Sigmoid colon (tissue), 7 donors: ENCODE measurements at places on chromosomes 2 and 18.

GRCh38 chr2:152031747-152032306 is 67.0 kb downstream of the CACNB4 start:
- DNase-seq: no peak

GRCh38 chr2:74424995-74425406 is 3.5 kb downstream of the WDR54 start:
- DNase-seq: no peak

DNA sequence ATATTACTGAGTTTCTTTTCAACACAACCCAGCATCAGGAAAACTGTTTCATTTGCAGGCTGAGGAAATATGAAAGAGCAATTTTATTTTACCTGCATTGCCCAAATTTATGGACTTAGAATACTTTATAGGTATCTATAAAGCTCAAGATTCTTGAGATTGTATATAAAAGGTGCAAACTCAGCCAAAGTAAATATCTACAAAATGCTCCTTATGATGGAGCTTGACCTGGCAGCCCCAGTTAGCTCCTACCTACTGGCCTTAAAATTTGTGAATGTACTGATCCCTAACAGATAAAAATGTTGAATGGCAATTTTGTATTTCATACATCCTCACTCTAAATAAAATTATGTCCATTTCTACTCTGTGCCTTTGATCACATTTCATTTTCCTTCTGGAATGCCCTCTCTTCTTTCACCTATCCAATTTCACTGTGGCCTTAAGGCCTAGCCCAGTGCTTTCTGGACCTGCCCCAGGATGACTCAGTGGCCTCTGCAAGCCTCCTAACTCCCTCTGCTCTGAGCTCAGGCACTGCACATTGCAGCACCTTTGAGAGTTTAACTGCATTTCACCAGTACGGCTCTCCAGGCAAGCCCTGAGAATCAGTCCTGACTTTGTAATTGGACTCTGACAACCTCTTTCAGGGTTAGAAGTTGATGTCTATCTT is 125.9 kb downstream of the ANTXR1 start:
- peak; percentile 77 for DNase-seq

DNA sequence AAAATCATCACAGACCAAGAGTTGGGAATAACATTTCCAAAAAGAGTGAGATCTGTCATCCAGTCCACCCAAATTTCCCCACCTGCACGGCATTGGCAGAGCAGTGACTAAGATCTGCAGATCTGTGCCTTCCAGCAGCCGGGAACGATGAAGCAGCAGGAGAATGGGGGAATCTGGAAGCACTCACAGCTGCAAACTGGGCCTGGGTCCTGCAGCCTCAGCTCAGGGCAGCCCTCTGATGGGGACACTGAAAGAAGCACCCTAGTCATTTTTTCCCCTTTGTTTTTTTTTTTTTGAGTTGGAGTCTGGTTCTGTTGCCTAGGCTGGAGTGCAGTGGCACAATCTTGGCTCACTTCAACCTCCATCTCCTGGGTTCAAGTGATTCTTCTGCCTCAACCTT is 4.4 kb upstream of the SAG start:
- DNase-seq: no peak

DNA sequence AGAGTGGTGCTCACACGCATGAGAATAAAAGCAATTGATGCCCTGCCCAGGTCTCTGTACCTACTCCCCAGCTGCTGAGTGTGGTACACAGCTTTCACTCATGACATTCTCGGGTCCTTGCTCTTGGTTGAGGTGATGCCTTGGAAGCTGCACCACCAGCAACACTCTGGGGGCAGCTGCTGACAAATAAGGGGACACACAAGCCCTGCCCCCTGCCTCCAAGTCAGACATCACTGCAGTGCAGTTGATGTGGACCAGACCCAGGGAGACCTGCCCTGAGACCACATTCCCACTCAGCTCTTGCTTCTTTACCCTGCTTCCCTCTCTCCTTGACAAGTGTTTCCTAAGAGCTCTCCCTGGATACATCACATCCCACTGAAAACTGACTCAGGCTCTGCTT is 225.6 kb downstream of the ZBTB7C start:
- DNase-seq: no peak

- DNase-seq: no peak
Observed at GRCh38 chr2:47437287-47437686, 34.3 kb downstream of the MSH2 start.

- DNase-seq: no peak
Observed at GRCh38 chr2:47888581-47889280, 17.6 kb downstream of the FBXO11 start.

DNA sequence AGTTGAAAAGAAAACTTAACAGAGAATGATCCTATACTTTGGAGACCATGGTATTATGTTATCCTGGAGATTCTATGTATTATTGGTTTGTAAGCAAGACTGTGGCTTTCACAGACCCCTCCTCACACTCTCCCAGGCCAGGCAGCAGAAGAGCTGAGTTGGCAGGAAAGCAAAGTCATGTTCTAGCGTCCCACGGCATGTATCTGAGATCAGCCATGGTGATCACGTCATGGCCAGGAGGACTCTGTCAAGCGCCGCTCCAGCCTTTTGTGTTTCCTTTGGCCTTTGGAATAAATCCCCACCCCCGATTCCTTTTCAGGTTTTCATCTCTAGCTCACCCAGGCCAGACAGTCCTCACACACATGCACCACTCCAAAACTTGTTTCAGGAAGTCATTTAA is 39.1 kb downstream of the LRRC30 start:
- DNase-seq: no peak

GRCh38 chr2:40625849-40626248 is 174.0 kb upstream of the SLC8A1 start:
- no peak for DNase-seq

GRCh38 chr2:104332731-104333130 is 521.2 kb upstream of the POU3F3 start:
- no peak for DNase-seq

- no peak for DNase-seq
Observed at GRCh38 chr2:119082821-119083400, 75.6 kb downstream of the C1QL2 start.

- DNase-seq: no peak
Observed at GRCh38 chr2:226354434-226354833, 445.2 kb downstream of the IRS1 start.

DNA sequence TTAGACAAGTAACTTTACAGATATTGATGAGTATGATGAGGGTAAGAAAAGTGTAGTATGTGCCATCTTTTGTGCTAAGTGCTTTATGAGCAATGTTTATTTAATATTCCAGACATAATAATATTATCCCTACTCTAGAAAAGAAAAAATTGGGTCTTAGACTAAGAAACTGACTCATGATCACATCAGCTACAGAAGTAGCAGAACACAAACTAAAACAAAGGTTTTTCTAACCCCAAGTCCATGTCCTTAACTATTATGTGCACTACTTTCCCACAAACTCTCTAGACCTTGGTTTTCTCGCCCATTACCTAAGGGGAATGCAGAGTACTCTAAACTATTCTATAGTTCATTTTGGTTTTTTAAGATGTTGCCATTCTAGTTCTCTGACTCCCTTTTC is 64.5 kb downstream of the BAZ2B start:
- DNase-seq: no peak

GRCh38 chr18:59802031-59802430 is 97.8 kb upstream of the PMAIP1 start:
- DNase-seq: no peak

- DNase-seq: no peak
Observed at GRCh38 chr2:7167801-7168411, 250.7 kb downstream of the RNF144A start.

DNA sequence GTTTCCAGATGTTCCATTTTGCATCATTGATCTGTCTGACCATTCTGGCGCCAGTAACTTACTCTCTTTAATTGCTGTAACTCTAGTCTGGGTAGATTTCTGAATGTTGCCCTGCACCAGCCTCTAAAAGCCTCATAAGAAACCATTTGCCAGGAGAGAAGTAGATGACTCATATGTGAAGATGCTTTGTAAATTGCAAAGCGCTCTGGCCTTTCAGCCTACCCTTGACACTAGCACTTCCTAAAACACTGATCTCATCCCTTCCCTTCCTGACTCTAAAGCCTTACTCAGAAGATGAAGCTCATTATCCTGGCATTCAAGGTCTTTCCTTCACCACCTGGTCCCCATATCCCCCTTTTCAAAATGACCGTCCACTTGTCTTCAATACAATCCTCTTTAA is 193.2 kb upstream of the MEX3C start:
- no peak for DNase-seq

GRCh38 chr2:96737831-96738230 is 2.0 kb downstream of the LMAN2L start:
- no peak for DNase-seq

DNA sequence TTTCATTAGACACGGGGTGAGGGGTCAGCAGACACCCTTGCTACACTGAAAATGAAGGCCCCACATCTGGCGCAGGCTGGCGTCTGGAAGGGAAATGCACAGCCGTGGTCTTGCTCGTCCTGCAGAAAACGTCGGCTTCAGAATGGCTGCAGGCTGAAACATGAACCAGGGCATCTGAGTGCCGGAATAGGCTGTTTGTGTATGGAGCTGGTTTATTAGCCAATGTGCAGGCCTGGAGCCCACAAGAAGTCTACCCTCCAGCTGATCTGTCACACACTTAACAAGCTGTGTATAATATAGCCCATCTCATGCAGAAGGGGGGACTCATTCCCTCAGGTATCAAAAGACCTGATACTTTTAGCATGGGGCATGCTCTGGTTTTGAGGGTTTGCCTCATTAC is 153.4 kb upstream of the SOX11 start:
- no peak for DNase-seq

- DNase-seq: no peak
Observed at GRCh38 chr18:497688-498087, 2.8 kb downstream of the COLEC12 start.

- peak; percentile 90 for DNase-seq
Observed at GRCh38 chr18:13216092-13216582, 2.4 kb upstream of the LDLRAD4 start.

DNA sequence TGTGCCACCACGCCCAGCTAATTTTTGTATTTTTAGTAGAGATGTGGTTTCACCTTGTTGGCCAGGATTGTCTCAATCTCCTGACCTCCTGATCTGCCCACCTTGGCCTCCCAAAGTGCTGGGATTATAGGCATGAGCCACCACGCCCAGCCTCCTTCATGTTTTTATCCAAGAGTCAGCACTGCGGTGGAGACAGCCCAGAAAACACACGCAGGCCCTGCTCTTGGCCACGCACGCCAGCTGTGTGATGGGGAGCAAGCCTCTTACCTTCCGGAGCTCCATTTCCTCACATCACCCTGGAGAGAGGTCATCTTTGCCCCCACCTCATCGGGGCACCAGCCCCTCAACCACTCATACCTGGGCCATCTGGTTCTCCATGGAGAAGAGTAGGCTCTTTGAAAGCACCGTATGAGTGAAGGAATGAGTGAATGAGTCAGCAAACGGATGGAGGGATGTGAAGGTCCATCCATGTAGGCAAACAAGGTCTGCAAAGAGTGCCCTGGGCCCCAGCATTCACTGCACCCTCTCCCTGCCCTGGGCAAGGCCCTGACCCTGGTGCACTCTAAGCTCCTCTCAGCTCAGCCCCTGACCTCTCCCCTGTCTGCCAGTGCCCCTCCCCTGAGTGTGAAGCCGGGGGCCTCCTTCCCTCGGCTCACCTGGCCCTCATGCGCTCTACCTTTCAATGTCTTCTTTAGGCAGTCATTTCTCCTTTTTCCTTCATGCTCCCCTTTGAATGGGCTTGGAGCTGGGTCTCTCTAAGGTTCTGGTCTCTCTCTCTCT is 7.4 kb downstream of the GYPC start:
- DNase-seq: no peak

- DNase-seq: no peak
Observed at GRCh38 chr18:76410660-76411417, 84.2 kb downstream of the ZNF516 start.

- DNase-seq: no peak
Observed at GRCh38 chr2:219995991-219996765, 368.7 kb downstream of the SLC4A3 start.

- no peak for DNase-seq
Observed at GRCh38 chr2:11748861-11749645, 2.6 kb downstream of the LPIN1 start.
